GM13977 (cell line): ENCODE measurements at places on chromosomes 2 and 18.

- peak; percentile 29 for DNase-seq
Measured at GRCh38 chr2:169933124-169933711, 106.0 kb downstream of the UBR3 start.

- DNase-seq = no peak
Measured at GRCh38 chr18:32386471-32386870, 84.2 kb downstream of the GAREM1 start.

- DNase-seq = no peak
Measured at GRCh38 chr2:6301426-6301825, 564.3 kb downstream of the CMPK2 start.

DNA sequence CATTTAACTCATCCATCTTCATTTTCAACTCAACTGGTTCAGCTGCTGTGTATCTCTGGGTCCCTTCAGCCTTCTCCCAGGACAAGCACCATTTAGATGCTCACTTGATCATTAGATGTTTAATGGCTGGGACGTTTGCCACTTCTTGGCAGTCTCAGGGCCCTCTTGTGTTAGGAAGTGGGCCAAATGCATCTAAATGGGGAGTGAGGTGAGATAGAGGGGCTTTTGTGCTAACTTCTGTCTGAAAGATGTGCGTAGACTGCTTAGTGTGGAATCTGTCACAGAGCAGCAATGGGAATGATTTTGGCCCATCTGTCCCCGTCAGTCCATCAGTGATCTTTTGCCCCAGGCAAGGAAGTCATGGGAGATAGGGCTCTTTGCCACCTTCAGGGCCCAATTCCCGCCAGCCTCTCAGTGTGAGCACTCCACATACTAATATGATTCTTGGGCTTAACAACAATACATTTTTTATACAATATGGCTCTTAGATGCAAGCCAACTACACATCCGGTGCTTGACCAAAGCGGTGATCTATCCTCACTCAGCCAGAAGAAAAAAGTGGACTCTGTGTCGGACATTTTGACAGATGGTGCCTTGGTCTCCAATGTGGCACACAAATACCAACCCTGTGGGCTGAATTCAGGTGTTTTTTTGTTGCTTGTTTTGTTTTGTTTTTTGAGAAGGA is 95.7 kb upstream of the EPC2 start:
- DNase-seq = no peak

GRCh38 chr18:13217971-13218367 is 591 bp upstream of the LDLRAD4 start:
- DNase-seq = peak; percentile 42

DNA sequence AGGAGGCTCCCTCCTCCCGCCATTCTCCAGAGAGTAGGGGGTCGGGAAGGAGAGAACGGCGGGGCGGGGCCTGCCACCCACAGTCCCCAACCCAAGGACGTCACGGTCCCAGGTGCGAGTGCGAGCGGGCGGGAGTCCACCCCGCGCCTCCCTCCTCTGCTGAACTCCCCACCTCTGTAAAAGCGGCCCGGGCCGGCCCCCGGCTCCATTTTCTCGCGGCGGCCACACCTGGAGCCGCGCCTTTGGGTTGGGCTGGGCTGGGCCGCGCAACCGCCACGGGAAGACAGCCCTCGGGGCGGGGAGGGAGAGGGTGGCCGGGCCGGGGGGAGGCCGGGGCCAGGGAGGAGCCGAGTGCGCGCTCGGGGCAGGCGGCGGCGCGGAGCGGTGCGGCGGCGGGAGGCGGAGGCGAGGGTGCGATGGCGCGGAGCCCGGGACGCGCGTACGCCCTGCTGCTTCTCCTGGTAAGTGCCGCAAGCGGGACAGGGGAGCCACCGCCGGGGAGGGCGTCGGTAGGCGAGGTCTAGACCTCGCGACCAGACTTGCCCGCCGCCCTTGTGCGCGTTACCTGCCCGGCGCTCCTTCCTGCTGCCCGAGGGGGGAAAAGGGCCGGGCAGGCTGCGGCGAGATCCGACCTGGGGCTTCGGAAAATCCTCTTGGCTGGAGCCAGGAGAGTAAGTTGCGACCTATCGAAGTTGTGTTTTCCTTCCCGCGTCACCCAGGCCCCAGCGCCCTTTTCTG is at the start of gene DSG2:
Gene DSG2 (plus strand): TSS at position 342 of the 738 bp plus-strand sequence. CDS start 75 bp downstream, at position 417.
- peak; percentile 89 for DNase-seq

DNA sequence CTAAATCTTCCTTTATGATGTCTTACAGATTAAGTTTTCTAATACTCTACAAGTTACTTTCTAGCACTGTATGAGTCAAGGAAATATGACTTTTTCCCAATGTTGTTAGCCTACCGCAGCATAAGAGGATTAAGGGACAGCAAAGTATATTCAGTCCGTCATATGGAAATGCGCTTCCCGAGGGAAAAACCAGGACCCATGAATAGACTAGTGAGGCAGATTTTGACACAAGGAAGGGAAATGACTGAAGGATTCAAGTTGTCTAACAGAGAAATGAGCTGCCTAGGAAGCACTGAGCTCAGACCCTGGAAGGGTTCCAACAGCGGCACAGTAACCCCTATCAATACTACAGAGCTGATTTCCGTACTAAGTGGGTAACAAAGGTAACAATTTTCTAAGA is 12.0 kb downstream of the SEPTIN10 start:
- no peak for DNase-seq
